Kasumi-1 (cell line): ENCODE measurements at places on chromosomes 7 and 10.

DNA sequence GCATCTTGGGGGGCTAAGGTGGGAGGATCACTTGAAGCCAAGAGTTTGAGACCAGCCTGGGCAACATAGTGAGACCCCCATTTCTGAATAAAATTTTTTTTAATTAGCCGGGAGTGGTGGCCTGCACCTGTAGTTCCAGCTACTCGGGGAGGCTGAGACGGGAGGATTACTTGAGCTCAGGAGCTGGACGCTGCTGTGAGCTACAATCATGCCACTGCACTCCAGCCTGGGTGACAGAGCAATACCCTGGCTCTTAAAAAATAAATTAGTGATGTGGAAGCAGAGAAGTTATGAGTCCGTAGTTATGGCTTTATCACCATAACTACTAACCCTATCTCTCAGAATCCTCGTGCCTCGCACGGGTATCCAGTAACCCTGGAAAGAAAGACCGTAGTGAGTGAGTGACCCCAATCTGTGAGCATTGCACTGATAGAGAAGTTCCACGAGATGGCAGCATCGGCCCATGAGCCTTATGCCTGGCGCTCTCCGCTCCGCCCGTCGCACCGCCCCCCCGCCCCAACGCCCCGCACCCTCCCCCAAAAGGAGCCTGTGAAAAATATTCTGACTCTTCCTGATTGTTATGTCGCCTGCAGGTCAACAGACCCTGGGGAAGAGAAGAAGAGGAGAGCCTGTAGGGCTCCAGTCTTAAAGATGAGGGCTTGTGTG is 4.9 kb upstream of the SLC29A3 start:
- peak; percentile 76 for DNase-seq

DNA sequence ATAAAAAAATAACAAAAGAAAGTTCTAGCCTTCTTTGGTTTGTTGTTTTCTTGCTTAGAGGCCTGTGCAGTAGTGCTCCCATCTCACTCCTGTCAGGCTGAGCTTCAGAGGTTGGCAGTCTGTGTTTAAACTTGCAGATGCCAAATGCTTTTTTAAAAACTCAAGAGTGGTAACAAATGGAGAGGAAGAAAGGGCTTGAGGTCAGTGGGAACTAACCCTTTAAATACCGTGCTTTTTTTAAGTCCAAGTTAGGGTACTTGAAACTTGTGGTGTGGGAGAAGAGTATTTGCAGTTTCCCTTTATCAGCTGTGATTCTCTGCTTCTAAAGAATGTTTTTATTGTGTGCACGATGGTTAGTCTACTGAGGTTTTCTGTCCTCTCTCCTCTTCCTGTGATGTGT is 29.4 kb downstream of the ZRANB1 start:
- DNase-seq, result no peak

DNA sequence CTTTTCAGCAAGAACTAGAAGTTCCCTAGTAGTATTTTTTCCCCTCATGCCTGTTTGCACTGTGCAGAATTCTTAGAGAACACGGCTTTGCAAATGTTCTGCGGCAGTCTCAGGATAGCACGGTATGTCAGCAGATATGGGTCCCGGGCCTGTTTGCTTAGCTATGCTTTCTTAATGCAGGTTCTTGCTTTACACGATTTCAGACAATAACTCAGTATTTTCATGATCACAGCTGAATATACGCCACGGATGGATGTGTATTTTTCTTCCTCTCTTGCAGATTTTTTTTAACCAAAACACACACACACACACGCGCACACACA is 137.3 kb downstream of the HECW1 start:
- DNase-seq, result no peak

DNA sequence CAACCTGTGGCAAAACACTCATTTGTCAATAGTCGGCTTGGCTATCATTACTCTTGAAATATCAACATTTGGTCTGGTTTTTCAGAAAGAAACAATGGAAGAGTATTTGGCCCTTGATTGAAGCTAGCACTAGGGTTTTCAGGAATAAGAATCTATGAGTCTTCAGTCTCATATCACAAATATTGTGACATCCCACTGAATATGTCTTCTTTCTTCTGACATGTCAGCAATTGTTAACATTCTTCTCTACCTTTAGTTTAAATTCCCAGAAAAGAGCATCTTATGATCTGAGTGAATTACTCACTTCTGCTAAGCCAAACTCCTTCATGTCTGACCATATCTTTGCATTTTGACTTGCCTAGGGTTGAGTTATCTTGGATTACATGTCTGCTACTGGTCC is 435.2 kb upstream of the SEMA3D start:
- no peak for DNase-seq

- DNase-seq, result no peak
Measured at GRCh38 chr10:131748831-131749766, 151.7 kb upstream of the PPP2R2D start.
